ENCODE measurements at places on chromosomes 12 and 14.
A peak's percentile ranks its signal among the peaks of the same experiment; 100 is the strongest.

GRCh38 chr14:45254771-45255170 is 1.8 kb upstream of the MIS18BP1 start:
- DNase-seq: no peak

DNA sequence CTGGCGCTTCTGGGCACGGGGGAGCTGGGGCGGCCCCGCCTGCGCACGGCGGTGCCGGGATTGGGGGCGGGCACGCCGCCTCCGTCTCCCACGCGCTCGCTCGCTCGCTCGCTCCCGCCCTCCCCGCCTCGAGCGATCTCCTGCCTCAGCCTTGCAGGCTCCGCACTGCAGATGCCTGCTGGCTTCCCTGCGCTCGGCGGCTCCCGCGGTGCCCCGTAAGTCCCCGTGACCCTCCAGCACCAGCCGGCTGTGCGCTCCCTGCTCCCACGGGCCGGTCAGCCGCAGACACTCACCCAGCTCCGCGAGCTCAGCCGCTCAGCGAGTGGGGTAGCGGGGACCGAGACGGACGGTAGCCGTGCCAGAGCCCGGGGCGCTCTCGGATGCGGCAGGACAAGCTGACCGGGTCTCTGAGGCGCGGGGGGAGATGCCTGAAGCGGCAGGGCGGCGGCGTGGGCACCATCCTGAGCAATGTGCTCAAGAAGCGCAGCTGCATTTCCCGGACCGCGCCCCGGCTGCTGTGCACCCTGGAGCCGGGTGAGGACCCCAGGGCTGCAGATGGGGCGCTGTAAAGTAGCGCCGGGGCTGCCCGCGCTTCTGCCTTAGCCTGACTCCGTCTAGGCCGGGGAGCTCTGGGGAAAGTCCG is at the start of gene TBC1D30:
TSS of gene TBC1D30 (plus strand) at position 148 of the 643 bp plus-strand sequence. CDS start at position 381, 233 bp downstream.
- DNase-seq: peak; percentile 52

- no peak for DNase-seq
Measured at GRCh38 chr12:84860718-84861117, 51.9 kb downstream of the SLC6A15 start.

GRCh38 chr14:90846511-90846910 is 30.3 kb upstream of the TTC7B start:
- DNase-seq: peak; percentile 33

DNA sequence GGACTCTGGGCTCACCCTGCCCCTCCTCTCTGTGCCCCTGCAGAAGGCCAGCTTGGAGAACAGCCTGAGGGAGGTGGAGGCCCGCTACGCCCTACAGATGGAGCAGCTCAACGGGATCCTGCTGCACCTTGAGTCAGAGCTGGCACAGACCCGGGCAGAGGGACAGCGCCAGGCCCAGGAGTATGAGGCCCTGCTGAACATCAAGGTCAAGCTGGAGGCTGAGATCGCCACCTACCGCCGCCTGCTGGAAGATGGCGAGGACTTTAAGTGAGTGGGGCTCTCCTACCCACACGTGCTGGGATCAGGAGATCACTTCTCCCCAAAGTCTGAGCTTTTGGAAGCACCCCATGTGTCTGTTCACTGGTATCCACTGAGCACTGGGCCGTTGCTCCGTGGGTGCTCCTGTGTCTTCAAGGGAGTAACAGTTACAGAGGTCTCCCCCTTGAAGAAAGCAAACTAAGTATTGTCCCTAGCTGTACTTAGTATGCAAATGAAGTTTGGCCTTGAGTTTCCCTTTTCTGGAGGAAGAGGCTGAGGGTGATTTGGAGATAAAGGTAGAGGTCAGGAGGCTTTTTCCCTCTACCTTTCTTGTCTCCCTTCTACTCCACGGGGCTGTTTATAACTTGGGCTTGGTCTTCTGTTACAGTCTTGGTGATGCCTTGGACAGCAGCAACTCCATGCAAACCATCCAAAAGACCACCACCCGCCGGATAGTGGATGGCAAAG is 3.3 kb downstream of the KRT18 start:
- peak; percentile 41 for DNase-seq

- no peak for DNase-seq
Measured at GRCh38 chr14:86539361-86540070, 1009.6 kb downstream of the FLRT2 start.

DNA sequence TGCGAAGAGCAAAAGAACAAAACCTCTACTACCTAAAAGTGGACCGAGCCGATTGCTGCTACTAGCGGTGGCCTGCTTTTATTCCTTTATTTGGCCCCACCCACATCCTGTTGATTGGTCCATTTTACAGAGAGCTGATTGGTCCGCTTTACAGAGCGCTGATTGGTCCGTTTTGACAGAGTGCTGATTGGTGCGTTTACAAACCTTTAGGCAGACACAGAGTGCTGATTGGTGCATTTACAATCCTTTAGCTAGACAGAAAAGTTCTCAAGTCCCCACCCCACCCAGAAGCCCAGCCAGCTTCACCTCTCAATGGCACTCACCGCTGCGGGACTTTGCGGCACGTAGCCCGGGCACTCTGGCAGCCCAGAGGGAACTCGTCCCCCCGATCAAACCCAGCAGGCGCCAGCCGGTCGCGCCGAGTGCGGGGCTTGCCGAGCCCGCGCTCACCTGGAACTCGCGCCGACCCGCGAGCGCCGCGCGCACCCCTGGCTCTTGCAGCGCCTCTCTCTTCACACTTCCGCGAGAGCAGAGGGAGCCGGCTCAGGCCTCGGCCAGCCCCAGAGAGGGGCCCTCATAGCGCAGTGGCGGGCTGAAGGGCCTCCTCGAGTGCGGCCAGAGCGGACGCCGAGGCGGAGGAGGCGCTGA is 8.7 kb upstream of the FGD4 start:
- DNase-seq: no peak

GRCh38 chr12:110849221-110849620 is 2.4 kb downstream of the CCDC63 start:
- DNase-seq: no peak

GRCh38 chr12:2691345-2692071 is 103.3 kb upstream of the FKBP4 start:
- DNase-seq: no peak

- DNase-seq: no peak
Measured at GRCh38 chr12:75853626-75854025, 177.9 kb downstream of the PHLDA1 start.

DNA sequence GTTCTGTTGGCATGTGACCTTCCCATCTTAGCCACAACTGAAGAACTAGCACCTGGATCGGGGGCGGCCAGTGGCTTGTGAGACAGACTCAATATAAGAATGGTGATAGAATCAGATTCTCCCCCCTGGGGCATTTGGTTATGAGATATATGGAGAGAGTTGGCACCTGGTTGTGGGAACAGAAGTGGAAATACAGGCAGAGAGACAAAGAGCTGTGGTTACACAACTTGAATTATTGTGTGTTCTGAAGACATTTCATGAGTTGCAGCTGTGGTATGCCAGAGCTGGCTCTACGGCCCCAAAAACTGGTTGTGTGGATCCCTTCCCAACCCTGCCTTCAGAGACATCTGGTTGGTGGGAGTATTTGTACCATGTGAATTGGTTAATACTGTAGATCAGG is 2.9 kb upstream of the MSRB3 start:
- DNase-seq: no peak

DNA sequence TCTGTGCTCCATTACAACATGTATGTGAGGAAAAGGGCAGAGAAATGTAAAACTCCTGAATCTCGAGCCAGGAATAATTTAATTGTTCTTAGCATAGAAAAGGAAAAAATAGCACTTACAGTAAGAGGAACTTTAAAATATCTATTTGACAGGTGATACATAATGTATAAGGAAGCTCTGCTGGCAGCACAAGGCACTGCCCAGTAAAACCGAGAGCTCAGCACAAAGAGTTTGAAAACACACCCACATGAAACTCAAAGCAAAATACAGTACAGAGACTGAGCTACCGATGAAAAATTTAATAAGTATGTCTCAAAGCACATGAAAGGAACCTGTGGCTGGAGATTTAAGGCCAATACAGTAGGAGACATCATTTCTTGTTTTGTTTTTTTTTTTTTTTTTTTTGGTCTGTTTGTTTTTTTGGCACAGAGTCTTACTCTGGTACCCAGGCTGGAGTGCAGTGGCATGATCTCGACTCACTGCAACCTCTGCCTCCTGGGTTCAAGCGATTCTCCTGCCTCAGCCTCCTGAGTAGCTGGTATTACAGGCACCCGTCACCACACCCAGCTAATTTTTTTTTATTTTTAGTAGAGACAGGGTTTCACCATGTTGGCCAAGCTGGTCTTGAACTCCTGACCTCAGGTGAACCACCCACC is 19.2 kb downstream of the CLIP1 start:
- no peak for DNase-seq

DNA sequence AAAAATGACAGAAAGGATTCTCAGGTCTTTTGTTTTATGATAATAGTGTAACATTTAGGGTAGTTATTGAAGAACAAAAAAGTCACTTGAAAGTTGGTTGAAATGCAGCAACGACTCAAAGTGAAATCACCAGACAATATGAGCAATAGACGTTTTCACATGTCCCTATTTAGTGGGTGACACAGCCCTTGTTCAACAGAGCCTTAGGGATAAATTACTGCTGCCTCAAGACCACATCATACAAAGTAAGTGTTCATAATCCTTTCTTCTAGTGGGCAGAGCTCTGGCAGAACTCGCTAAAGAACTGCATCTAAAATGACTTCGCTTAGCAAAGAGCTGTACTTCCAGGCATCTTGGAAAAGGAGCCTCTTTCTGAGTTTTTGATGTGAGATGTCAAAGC is 128.5 kb upstream of the LMNTD1 start:
- DNase-seq: peak; percentile 35

GRCh38 chr14:101790232-101790631 is 28.7 kb downstream of the PPP2R5C start:
- DNase-seq: no peak

- DNase-seq: no peak
Measured at GRCh38 chr12:20620261-20620660, 74.9 kb upstream of the SLCO1C1 start.

DNA sequence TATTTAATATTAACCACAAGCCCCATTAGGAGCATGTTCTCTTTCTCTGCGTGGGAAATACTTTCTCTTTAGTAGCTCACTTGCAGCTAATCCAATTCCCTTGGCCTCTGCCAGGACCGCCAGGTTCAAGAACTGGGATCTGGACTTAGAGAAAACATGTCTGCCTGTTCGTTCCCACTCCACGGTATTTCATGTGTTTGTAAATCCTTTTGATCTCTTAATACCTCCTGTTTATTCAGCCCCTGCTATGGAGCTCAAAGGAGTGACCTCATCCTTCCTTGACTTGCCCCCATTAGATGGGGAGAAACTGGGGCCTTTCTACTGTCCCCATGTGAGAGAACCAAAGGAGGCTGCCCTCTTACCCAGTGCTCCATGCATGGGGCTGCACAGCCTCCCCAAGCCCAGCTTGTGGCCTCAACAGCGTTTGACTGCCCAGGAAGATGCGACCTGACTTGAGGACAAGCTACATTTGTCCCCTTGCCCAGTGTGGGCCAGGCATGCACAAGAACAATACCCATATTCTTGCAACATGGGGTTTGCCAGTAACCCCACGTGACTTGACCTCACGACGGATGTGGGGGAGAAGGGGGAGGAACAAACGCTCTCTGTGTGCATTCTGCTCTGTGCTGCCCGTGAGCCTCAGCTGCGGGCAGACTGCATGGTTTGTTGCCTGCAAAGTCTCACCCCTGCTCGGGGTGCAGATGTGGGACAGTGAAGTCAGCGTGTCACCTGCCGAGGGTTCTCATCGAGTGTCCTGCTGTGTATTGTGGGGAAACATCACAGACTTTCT is 30.3 kb downstream of the CD9 start:
- peak; percentile 47 for DNase-seq

GRCh38 chr12:19410629-19411185 is 28.6 kb upstream of the AEBP2 start:
- DNase-seq: no peak

DNA sequence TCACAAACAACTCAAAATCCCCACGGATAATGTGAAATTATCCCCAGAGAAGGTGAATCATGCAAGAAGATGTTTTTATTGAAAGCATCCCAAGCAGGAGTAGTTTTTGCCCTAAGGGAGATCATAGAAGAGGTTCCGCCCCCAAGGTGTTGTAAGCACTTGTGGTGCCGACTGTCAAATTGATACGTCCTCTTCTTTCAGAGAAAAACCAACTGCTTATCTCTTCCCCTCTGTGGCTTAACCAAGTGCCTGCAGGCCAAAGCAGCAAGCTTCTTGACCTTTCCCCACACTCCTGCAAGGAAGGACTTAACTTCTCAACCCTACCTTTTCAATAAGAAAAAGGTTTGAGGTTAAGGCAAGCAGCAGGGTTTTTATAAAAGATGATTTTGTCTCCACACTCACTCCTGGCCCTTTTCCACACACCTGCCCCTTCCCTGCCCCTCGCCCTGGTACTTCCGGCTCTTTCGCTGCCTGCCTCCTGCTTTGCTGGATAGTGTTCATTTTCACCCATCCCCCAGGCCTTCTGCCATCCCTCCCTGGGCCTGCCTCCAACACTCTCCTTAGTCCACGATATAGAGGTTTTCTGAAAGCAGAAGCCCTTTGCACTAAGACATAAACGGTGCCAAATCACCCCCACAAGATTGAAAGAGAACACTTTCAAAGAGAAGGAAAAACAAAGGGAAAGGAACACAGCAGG is 114.5 kb downstream of the EGLN3 start:
- DNase-seq: no peak

DNA sequence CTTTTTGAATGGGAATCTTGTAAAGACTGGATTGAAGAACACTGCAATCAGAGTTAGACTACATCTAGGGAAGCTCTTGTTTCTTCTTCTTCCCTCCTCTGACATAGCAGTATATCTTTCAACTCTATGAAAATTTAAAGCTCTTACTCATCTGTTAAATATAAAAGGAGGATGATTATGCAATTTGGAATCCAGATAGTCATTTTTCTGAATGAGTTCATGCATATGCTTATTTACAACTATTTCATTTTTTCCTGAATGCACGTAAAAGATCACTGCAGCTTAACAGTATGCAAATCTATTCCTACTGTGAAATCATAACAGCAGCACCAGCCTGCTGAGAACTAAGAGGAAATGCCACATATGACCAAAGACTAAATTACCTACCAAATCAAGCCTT is 133.5 kb upstream of the TMCC3 start:
- DNase-seq: peak; percentile 60

- DNase-seq: no peak
Measured at GRCh38 chr12:28222081-28222700, 31.9 kb downstream of the CCDC91 start.

GRCh38 chr12:4566474-4566873 is 4.5 kb downstream of the DYRK4 start:
- DNase-seq: no peak
